ENCODE measurements at places on chromosomes 12 and 14. TPM values are rescaled to one million over a fixed set of nuclear protein-coding genes. Genes with fewer than 3 reads are reported as not detected.

The TMEM63C gene
- total RNA-seq, result 4.0 TPM

The KCNA1 gene
- total RNA-seq, result not detected

The NEUROD4 gene
- not detected for total RNA-seq

The DNAI7 gene
- total RNA-seq, result not detected

The CLEC2A gene
- total RNA-seq, result not detected

The KRT5 gene
- not detected for total RNA-seq

The ANKRD33 gene
- total RNA-seq, result not detected

The CIDEB gene
- total RNA-seq, result not detected

The RNASE4 gene
- total RNA-seq, result 8.5 TPM

The KRT7 gene
- total RNA-seq, result 2,979 TPM

The HEATR5A gene
- total RNA-seq, result 11.5 TPM

The TEDC1 gene
- 108 TPM for total RNA-seq

The GLT8D2 gene
- 1.6 TPM for total RNA-seq

The MANSC1 gene
- total RNA-seq, result 3.1 TPM

The CCDC38 gene
- not detected for total RNA-seq

The EMP1 gene
- total RNA-seq, result 158 TPM

The INHBC gene
- not detected for total RNA-seq

The KRT80 gene
- total RNA-seq, result 30.1 TPM

The OTX2 gene
- total RNA-seq, result not detected

The PTPRB gene
- total RNA-seq, result 0.66 TPM

All from PC-3 (cell line).